ENCODE measurements at places on chromosomes 5 and 9. TPM values are rescaled to one million over a fixed set of nuclear protein-coding genes. Genes with fewer than 3 reads are reported as not detected.

TXNDC8 gene
- total RNA-seq: not detected

ZDHHC21 gene
- 18.8 TPM for total RNA-seq

- no peaks in the 10 kb centered on the region for H3K36me3 ChIP-seq
- no peaks in the 10 kb centered on the region for H3K27me3 ChIP-seq
- H3K4me3 ChIP-seq: no peak overlapping the region
Observed at GRCh38 chr5:53100606-53101005, 9.0 kb downstream of the MOCS2 start.

- H3K4me3 ChIP-seq: no peak overlapping the region
- H3K36me3 ChIP-seq: no peaks in the 10 kb centered on the region
- no peaks in the 10 kb centered on the region for H3K27me3 ChIP-seq
- no peaks in the 10 kb centered on the region for H3K4me1 ChIP-seq
Observed at GRCh38 chr5:16245956-16246355, 66.4 kb upstream of the MARCHF11 start.

DNA sequence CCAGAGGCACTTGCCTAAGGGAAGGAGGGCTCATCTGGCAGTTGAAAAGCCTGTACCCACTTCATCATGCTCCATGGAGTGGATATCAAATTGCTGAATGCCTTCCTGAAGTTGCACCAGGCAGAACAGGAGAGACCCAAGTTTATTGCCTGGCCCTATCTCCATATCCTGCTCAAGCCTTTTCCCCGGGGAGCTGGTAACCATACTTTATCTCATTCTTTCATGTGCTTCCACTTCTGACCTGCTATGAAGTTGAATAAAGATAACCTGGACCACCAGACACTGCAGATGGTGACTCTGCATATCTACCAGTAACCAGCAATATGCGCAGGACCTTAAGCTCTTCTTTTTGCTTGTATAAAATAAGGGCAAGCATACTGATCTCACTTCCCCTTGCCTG lies 1397.5 kb upstream of the CDH6 start:
- H3K4me3 ChIP-seq: no peak overlapping the region
- H3K27ac ChIP-seq: no peak overlapping the region
- DNase-seq: no peak
- no peaks in the 10 kb centered on the region for H3K36me3 ChIP-seq

GRCh38 chr5:139246394-139246793 lies 47.1 kb upstream of the MATR3 start:
- H3K36me3 ChIP-seq: no peaks in the 10 kb centered on the region
- H3K27ac ChIP-seq: no peak overlapping the region
- H3K4me1 ChIP-seq: no peaks in the 10 kb centered on the region
- H3K27me3 ChIP-seq: no peaks in the 10 kb centered on the region
- DNase-seq: no peak
- H3K4me3 ChIP-seq: no peak overlapping the region
